ENCODE measurements at places on chromosomes 6 and 20. TPM values are rescaled to one million over a fixed set of nuclear protein-coding genes. Genes with fewer than 3 reads are reported as not detected.

CRISP3 gene
- not detected for total RNA-seq

RSPO3 gene
- total RNA-seq = 0.53 TPM

DNA sequence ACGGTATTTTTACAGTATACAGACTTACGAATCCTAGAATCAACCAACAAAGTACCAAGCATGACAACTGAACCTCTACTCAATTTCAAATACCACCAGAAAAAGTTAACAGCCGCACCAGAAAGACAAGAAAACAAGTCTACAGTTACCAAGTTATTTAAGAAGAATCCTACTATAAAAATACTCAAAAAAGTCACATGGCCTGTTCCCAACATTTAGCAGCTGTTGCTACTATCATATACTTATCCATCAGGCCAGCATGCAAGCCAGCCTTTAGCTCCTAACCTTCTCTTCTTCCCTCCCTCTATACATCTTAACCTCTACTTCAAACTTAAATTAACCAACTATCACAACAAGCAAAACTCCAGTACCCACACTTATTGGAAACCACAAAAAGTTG, 1.9 kb downstream of the SYNCRIP start:
- no peak for DNase-seq

PNPLA1 gene
- total RNA-seq = not detected

GRCh38 chr6:63997221-63997620, 361.6 kb downstream of the PHF3 start:
- no peak for DNase-seq

FAM83B gene
- total RNA-seq = not detected

- DNase-seq = no peak
These were observed 30.2 kb downstream of the SNX9 start for GRCh38 chr6:157853018-157853805.

- DNase-seq = no peak
These were observed 191.7 kb upstream of the LAMP5 start for GRCh38 chr20:9322661-9323060.

GJA1 gene
- total RNA-seq = 85.0 TPM

GRCh38 chr6:11585426-11586016, 48.0 kb downstream of the TMEM170B start:
- no peak for DNase-seq

DNA sequence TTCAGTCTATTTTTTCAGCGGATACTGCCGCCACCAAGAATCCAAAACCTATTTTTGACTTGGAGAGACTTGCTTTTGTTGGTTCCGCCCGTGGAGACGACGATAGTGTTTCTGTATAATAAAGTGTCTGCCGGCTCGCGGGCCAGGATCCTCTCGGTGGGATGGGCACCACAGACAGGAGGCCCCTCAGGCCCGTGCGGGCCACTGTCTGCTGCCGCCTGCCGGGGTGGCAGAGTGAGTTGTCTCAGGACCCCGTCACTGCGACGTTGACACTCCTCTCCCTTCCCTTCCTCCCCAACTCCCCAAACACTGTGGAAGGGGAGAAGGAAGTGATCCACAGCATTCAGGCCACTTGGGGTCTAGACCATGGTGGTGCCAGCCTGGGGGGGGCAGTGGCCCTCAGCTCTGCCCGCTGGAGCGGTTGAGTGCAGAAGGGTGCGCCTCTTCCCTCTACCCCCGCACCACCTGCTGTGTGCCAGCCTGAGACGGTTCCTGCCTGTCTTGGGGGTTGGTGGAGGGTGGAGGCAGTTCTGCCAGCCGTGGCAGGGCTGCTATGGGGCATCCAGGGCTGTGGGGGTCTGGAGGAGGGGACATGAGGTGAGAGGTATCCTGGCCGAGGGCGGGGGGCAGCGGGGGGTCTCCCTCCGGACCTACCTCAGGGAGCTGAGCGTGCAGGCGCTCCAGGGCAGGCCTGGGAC, 17.5 kb downstream of the RBM38 start:
- DNase-seq = no peak

ZC2HC1B gene
- not detected for total RNA-seq

ECT2L gene
- not detected for total RNA-seq

DNA sequence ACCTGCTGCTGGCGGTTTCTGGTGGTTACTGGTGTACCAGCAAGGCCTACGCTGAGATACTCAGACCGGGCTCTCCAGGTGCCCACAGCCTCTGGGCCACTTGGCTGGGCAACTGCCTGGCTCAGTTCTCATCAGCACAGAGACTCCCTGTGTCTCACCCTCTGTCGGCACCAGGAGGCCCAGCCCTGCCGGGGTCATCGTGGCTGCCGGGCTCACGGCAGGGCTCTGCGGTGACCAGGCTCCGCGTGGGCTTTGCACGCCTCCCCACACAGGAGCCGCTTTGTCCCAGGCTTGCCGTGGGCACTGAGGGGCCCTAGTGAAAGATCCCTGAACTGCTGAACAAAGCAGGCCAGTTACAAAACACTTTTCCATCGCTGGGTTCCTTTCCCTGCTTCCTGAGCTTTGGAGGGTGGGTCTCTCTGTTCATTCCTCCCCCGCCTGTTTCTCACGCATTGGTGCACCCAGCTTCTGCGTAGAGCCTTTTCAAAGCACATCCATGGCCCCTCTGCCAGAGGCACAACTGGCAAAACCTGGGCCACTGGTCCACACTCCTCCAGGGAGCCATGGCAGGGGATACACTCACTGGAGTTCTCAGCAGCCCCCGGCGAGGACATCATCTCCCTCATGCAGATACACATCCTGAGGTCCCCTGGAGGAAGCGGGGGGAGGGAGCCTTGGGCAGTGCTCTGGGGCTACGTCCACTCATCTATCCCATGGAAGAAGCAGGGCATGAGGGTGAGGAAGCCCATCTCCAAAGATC, 117.0 kb downstream of the NFATC2 start:
- no peak for DNase-seq

TSPO2 gene
- not detected for total RNA-seq

LY6G5C gene
- total RNA-seq = 0.96 TPM

GRCh38 chr20:60009318-60009717, 51.1 kb downstream of the CDH26 start:
- no peak for DNase-seq

ANGPT4 gene
- 5.7 TPM for total RNA-seq

DLL1 gene
- 16.5 TPM for total RNA-seq

DNA sequence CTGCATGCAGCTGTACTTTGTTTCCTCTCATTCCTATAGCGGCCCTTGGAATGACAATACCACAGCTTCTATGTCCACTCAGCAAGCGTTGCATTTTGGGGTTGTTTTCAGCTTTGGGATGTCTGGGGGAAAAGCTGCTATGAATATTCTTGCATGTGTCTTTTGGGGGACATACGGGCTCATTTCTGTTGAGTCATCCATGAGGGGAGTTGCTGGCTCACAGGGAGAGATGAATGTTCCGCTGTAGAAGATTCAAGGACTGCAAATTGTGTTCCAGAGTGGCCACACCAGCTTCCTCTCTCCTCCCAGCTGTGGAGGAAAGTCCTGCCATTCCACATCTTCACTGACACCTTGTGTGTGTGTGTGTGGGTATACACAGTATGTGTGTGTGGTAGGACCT, 43.3 kb downstream of the TGM2 start:
- DNase-seq = no peak

DNA sequence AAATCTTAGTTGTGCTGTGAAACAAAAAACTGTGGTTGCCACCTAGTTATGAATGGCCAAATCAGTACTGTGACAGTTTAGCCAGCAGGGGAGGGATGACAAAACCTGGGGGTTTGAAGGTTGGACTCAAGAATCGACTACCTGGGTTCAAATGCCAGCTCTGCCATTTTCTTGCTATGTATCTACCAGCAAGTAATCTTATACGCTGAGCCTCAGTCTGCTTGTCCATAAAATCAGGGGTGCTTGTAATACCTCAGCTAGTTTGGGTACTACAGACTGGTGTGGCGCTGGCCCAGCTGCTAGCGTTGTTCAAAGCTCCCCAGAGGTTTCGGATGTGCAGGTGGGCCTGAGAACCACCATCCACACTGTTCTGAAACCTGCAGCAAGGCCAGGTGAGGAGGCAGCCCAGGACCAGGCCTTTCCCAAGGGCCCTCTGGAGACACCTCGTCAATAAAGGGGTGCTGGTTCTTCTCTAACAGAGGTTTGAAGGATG, 40.4 kb downstream of the TRAM2 start:
- DNase-seq = no peak

SESN1 gene
- total RNA-seq = 49.0 TPM

GMPR gene
- 18.4 TPM for total RNA-seq

- no peak for DNase-seq
These were observed 62.2 kb downstream of the GMDS start for GRCh38 chr6:2183246-2183645.

RNGTT gene
- total RNA-seq = 13.4 TPM

C20orf141 gene
- total RNA-seq = not detected

CLDN20 gene
- not detected for total RNA-seq
